CD4-positive, alpha-beta T cell treated with Interleukin-4 for 4 hours (primary cell): ENCODE measurements at places on chromosomes 11 and 22.

GRCh38 chr11:120752668-120753067 is 241.1 kb downstream of the GRIK4 start:
- no peak for DNase-seq

DNA sequence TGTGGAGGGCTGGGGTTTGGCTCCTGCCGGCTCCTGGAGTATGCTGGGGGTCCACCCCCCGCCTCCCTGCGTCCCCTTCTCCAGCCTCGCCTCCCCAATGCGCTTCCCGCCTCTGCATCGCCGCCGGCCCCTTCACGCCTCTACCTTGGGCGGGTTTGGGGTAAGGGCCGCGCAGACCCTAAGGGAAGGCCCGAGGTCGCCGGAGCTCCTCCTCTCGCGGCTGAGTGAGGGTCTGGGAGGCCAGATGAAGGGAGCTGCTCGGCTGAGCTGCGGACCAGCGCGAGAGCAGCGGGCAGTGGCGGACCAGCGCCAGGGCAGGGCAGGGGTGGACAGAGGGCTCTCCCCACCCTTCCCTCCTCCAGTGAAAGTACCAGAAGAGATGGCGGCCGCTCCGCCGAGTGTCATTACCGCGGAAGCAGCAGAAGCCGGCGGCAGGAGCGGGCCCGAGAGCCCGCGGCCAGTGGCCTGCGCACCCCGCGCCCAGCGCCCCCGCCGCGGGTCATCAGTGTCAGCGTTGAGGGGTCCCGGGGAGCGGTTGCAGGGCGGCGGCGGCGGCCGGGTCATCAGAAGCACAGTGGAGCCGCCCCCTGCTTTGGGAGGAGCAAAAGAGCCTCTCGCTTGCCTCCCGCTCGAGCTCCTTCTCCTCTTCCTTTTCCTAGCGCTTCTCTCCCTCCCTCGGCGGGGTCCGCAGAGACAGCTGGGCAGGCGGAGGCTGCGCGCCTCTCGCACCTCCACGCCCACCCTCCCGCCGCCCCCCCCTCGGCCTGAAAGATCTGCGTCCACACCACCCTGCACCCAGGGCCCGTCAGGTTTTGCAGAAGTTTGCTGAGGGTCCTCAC is 255.6 kb upstream of the CADM1 start:
- DNase-seq, result no peak

DNA sequence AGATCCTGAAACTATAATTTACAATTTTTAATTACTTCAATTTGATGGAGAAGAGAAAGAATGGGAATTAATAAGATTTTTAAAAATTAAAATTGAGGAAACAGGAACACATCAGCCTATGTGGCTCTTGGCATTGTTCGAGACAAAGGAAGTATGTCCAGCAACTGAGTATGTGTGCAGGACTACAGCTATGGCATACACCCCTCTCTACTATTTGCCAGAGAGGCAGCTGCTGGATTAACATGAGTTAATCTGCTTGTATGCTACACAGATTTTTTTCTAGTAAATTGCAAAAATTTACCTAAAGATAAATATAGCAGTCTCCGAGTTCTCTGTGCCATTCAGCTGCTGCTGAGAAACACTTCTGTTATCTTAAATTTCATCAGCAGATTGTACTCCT is 70.6 kb downstream of the PHF21A start:
- DNase-seq, result no peak

DNA sequence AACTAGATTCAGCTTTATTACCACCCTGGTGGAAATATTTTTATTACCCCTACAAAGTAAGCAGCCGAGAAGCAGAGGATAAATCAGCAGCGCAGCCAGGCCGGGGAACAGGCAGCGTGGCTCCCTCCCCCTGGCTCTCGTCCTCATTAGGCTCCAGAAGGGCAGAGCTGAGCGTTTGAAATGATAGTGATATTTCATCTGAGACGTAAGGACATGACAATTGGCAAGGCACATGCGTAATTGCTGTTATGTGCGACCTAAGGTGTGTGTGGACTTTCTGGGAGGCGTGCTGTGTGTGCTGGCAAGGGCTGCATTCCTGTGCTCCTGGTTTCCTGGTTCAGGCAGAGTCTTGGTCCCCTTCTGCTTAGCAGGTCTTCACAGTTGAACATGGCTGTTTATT is 247.8 kb downstream of the TBC1D22A start:
- no peak for DNase-seq

DNA sequence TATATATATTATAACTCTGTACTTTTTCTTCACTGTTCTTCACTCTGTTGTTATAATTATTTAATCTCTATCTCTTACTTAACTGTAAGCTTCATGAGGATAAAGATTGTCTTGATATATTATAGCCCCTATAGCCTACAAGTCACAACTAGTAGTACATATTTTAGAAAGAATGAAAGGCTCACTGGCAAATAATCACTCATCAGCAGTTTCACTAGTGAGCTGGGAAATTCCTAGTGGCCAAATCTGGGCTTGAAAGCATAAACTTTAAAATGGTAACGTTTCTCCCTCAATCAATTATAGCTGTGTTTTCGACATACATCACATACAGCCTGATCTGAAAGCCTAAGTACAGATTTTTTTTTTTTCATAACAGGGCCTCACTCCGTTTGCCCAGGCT is 42.5 kb downstream of the CTSC start:
- no peak for DNase-seq

GRCh38 chr22:35961480-35962295 is 66.9 kb downstream of the RBFOX2 start:
- no peak for DNase-seq

GRCh38 chr11:116993599-116993998 is 104.6 kb downstream of the SIK3 start:
- peak; percentile 55 for DNase-seq

- DNase-seq, result no peak
Measured at GRCh38 chr11:119540370-119541125, 117.6 kb upstream of the THY1 start.

GRCh38 chr11:72823105-72823804 is 9.0 kb downstream of the ATG16L2 start:
- no peak for DNase-seq

- DNase-seq, result no peak
Measured at GRCh38 chr11:5722622-5723021, 13.6 kb upstream of the OR56B1 start.

GRCh38 chr11:134423106-134423505 is 11.1 kb upstream of the B3GAT1 start:
- DNase-seq, result no peak

- DNase-seq, result peak; percentile 68
Measured at GRCh38 chr11:36492724-36493304, 17.3 kb downstream of the TRAF6 start.

- DNase-seq, result peak; percentile 58
Measured at GRCh38 chr22:30309951-30310741, 16.6 kb downstream of the TBC1D10A start.

- DNase-seq, result no peak
Measured at GRCh38 chr11:86736291-86737143, 63.8 kb upstream of the PRSS23 start.

DNA sequence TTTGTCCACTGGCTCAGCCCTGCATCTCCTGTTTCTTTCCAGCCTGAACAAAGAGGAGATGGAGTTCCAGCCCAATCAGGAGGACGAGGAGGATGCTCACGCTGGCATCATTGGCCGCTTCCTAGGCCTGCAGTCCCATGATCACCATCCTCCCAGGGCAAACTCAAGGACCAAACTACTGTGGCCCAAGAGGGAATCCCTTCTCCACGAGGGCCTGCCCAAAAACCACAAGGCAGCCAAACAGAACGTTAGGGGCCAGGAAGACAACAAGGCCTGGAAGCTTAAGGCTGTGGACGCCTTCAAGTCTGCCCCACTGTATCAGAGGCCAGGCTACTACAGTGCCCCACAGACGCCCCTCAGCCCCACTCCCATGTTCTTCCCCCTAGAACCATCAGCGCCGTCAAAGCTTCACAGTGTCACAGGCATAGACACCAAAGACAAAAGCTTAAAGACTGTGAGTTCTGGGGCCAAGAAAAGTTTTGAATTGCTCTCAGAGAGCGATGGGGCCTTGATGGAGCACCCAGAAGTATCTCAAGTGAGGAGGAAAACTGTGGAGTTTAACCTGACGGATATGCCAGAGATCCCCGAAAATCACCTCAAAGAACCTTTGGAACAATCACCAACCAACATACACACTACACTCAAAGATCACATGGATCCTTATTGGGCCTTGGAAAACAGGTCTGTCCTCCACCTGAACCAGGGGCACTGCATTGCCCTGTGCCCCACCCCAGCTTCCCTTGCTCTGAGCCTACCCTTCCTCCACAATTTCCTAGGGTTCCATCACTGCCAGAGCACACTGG is 5.0 kb downstream of the FTH1 start:
- no peak for DNase-seq

DNA sequence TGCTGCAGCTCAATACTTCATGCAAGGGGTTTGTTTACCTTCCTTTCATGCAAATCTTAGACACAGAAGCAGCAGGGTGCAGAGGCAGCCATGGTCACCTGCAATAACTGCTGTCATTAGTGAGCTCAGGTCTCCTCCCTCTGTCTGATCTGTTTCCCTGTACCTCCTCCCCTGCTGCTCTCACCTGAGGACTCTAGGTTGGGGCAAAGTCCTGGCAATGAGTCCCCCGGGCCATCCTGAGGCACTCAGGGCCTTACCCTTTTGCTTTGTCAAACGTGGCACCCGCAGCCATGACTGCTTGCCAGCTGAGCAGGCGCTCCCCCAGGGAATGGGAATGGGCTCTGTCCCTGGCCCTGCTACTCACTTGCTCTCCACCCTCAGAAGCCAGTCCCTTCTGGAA is 3.9 kb downstream of the LRRC10B start:
- no peak for DNase-seq

DNA sequence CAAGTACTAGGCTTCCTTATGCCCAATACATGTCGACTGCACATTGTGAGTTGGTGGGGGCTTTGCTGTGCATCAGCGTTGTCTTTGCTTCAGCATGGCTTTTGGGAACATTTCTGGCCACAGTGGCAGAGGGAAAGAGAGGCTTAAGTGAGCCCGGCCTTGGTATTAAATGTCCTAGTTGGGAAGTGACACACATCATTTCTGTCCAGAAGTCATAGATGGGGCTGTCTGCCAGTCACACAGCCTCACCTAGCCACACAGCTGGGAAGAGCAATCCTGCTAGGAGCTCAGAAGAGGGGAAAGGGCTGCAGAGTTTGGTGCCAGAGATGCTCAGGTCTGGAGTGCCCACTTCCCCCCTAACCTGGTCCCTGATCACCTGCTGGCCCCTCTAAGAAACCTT is 27.6 kb downstream of the TREH start:
- no peak for DNase-seq

DNA sequence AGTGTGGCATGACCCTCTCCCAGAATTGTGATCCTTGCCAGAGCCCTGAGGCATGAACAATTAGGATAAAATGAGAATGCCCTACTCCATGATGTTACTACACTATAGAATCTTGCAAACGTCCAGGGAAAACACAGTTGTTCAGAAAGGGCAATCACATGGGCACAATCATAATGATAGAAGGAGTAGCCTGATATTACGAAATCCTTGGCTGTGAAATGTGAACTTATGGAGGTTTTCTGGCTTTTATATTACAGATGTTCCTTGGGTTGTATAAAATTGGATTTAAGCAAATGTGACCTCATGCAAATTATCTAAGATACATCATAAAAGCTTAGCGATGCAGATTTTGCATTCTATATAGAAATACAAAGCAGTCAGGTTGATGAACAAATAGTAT is 29.4 kb upstream of the TPH1 start:
- DNase-seq, result no peak
